ENCODE measurements at places on chromosomes 5 and 9.

GRCh38 chr5:6843821-6844220 lies 130.6 kb downstream of the TENT4A start:
- DNase-seq: no peak

DNA sequence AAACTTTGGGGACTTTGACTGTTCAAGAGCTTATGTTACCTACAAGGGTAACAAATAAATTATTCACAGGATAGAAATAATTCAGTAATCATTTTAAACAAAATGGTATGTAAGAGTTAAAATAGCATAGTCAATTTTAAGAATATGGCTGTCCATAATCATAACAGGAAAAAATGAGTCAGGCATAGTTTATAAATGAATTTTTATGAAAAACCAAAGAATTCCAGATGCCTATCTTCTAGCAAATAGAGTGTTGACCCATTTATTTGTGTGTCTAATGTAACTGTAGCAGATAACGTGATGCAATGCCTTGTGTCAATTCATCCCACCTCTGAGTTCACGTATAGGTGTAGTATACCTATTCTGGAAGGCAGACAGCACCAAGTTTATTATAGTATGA lies 169.7 kb upstream of the CDH9 start:
- DNase-seq: no peak

- DNase-seq: no peak
Observed at GRCh38 chr5:147290261-147290660, 55.4 kb downstream of the STK32A start.

DNA sequence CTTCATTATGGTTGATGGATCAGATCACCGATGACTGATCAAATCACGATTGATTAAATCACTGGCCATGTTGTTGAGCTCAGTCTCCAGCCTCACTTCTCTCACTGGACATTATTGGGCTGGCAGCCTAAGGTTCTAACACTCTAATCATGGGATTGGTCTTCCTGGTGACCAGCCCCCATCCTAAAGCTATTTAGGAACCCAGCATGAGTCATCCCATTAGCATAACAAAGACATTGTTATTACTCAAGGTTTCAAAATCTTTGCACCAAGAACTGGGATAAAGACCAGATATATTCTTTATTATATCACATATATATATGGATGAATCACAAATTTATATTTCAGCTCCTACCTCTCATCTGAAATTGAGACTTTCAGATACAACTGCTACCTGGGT lies 272.1 kb upstream of the IL12B start:
- DNase-seq: no peak

- peak; percentile 5 for DNase-seq
Observed at GRCh38 chr5:75716715-75717081, 539 bp downstream of the POC5 start.

GRCh38 chr9:121797081-121797480 lies 145.6 kb downstream of the DAB2IP start:
- DNase-seq: no peak

- DNase-seq: no peak
Observed at GRCh38 chr5:103519550-103519949, 43.0 kb downstream of the NUDT12 start.

GRCh38 chr5:85143138-85143537 lies 758.5 kb upstream of the EDIL3 start:
- no peak for DNase-seq

DNA sequence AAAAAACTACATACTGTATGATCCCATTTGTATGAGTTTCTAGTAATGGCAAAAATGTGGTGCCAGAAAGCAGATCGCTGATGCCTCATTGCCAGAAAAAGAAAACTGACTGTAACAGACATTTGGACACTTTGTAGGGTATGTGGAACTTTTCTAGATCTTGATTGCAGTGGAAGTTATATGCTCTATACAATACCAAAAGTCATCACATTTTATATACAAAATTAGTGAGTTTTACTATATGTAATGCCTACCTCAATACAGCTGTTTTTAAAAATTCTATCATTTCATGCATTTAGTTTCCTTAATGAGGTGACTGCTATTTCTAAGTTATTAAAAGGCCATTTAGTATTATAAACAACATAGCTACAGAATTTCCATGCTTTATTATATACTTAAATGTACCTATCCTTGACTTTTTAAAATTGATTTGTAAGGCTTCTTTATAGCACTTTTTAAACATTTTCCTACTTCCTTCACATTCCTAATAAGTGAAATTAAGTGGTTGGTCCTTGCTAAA lies 199.9 kb downstream of the CWC27 start:
- no peak for DNase-seq

DNA sequence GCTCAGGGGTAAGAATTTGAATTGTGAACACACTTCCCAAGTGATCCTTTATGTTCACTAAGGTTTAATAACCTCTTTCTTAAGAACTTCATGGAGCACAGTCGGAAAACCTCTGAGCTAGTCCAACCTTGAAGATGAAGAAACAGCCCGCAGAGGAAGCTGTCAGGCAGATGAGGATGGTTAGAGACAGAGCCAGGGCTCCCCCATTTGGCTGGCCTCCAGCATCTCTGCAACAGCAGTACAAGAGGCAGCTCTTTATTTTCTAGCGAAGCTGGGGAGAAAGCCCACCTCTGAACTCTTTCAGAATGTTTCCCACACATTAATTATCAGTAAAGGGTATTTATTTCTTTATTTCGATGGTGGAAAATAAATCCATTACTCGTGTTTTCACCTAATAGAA lies 350.8 kb downstream of the DMRT2 start:
- no peak for DNase-seq

- DNase-seq: no peak
Observed at GRCh38 chr5:149456597-149457392, 77.7 kb upstream of the IL17B start.

- no peak for DNase-seq
Observed at GRCh38 chr5:168023191-168023590, 268.3 kb upstream of the WWC1 start.

DNA sequence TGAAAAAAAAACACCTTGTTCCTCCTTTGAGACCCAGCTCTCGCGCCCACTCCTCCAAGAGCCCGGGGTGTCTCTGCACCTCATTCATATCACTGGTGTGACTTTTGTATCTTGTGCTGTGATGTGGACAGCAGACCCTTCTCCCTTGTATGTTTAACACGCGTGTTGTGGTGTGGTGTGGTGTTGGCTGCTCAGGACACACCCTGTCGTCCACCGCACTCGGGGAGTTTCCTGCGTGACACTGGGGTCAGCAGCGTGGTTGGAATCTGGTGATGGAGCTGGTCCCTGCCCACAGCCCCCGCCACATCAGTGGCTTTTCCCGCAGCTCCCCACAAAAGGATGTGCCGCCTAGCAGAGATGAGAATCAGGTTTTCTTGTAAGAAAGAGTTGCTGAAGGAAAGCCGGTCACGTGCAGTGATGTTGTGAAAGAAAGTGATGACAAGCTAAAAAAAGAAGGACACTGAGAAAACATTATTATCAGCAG lies 61.5 kb downstream of the TENT4A start:
- DNase-seq: no peak

DNA sequence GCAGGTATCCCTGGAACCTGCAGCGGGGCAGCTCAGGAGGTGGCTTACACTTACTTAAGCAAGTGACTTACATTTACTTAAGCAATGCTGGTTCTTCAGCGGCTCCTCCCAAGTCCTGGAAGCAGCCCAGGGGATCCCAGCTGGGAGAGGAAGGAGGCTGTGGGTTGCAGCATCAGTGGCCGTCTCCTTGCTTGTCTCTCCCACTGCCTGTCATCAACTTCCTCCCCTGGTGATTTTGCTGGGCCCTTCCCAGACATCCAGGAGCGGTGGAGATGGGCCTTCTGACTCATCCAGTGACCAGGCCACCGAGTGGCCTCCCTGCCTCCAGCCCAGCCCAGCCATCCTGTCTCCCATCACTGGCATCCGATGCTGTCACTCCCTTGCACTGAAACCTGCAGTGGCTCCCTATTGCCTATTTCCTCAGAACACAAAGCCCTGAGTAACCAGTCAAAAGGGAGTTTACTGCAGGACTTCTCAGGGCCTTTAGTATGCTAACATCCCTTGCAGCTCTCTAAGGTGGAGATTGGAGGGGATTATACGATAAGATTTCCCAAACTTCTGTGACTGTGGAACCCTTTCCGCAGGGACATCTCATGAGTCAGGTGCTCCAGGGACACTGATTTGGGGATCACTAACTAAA lies 155.9 kb upstream of the PHYKPL start:
- DNase-seq: peak; percentile 17

DNA sequence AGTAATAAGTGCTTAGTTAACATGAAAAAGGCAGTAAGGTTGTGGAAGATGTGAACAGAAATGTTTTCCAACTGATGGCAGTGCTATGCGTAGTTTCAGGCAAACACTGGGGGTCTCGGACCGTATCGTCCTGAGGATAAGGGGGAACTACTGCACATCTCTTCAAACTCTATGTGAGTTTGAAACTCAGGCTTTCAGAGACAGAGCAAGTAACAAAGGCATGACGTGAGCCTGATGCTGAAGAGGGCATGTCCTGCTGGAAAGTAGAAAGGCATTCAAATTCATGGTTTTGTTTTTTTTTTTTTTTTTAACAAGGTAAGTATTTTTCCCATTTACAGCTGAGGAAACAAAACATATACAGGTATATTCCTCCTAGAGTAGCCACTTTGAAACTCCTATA lies 59.9 kb downstream of the TRIM36 start:
- no peak for DNase-seq

Data from HTR-8/SVneo (cell line).